ENCODE measurements at places on chromosomes 12 and 14. TPM values are rescaled to one million over a fixed set of nuclear protein-coding genes. Genes with fewer than 3 reads are reported as not detected.

TSFM gene
- total RNA-seq, result 18.7 TPM

TMED10 gene
- total RNA-seq, result 365 TPM

RITA1 gene
- 25.2 TPM for total RNA-seq

NR1H4 gene
- not detected for total RNA-seq

SERPINA10 gene
- total RNA-seq, result not detected

COL2A1 gene
- total RNA-seq, result not detected

KLHL33 gene
- 0.32 TPM for total RNA-seq

GALNT6 gene
- 48.9 TPM for total RNA-seq
